ENCODE measurements at places on chromosomes 1 and 21. TPM values are rescaled to one million over a fixed set of nuclear protein-coding genes. Genes with fewer than 3 reads are reported as not detected.

GRCh38 chr1:201602413-201603265, 63.7 kb downstream of the NAV1 start:
- DNase-seq = no peak

- DNase-seq = no peak
These were observed 68.0 kb downstream of the DISC1 start for GRCh38 chr1:231694465-231695077.

GRCh38 chr1:31502926-31503511, 73.3 kb upstream of the TINAGL1 start:
- no peak for DNase-seq

DNA sequence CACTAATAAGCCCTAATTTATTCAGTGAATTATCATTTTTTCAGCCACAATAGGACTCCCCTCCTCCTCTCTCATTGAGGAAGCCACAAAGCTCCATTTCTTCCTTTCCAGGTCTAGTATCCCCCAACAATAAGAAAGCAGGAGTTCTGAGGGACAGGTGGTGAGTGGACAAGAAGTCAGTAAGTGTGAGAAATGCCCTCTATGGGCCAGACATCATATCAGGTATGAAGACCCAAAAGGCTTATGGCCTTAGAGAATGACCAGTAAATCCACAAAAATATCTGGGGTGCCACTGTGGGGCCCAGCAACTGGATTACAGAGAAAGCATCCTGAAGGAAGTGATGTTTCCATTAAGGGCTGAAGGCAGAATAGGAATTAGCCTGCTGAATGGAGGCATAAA, 175.7 kb downstream of the TRIM33 start:
- no peak for DNase-seq

GRCh38 chr1:117210386-117210785, 341 bp downstream of the VTCN1 start:
- DNase-seq = no peak

- no peak for DNase-seq
These were observed 187.6 kb downstream of the MATN1 start for GRCh38 chr1:30535595-30536325.

- DNase-seq = no peak
These were observed 20.7 kb downstream of the PPP1R15B start for GRCh38 chr1:204390751-204391466.

DNA sequence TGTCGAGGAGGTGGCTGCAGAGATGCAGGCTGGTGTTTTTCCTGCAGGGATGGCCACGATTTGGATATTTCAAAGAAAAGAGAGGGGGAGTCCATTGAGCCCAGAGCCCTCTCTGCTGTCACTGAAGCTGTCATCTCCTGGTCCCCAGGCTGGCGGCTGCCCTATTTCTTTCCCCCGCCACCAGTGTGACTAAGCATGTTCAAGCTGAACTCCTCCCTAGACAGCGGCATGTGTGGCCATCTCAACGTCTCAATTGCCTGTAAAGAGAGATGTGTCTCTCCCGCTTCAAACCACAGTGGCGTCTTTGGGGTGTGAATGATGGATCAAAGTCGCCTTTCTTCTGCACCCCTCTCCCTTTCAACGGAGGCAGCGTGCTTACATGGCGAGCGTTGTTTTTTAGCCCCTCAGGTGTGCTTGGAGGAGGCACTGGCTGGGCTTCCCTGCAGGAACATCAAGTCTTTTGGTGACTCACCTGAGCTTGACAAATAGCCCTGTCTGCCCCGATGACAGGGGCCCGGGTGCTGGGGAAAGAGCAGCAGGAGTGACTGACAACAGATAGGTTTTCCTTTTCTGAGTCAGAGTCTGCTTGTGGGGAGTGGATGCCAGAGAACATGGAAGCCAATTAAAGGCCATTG, 346.4 kb upstream of the AJAP1 start:
- DNase-seq = peak; percentile 24

DNA sequence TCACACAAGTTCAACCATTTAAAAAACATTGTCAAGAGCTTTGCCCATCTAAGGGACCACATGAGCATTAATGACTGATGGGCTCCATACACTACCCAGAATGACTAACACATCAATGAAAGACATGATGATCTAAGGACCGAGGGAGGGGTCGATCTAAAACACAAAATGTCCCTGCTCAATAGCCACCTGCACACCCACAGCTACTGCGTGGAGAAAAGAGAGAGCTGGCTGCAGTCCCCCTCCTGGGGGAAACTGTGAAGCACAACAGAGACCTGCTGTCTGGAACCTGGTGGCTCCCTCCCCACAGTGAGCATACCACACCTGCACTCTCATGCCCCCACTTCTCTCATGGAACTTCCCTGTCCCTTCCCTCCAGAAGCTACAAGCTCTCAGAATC, 130.1 kb upstream of the ERG start:
- no peak for DNase-seq

GRCh38 chr1:112634367-112634766, 14.7 kb downstream of the CAPZA1 start:
- DNase-seq = no peak

- DNase-seq = no peak
These were observed 491.1 kb downstream of the KIF26B start for GRCh38 chr1:245645894-245646293.

DNA sequence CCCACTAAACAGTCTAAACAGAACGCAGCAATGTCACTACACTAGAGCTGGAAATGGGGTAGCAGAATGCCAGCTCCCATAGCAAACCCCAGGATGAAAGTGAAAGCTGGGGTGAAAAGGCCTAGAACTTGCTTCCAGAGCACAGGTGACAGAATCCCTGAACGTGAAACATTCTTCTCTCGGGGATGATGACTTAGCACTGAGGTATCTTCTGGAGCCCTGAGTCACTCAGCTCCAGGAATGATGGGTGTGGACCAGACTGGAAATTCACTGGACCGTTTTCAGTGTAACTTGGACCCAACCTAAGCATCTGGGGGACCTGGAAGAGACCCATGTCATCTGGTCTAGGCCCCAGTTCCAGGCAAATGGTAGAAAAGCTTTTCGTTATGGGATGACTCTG, 108.9 kb downstream of the CDC7 start:
- no peak for DNase-seq

GRCh38 chr1:33814166-33814565, 49.7 kb upstream of the HMGB4 start:
- no peak for DNase-seq

DNA sequence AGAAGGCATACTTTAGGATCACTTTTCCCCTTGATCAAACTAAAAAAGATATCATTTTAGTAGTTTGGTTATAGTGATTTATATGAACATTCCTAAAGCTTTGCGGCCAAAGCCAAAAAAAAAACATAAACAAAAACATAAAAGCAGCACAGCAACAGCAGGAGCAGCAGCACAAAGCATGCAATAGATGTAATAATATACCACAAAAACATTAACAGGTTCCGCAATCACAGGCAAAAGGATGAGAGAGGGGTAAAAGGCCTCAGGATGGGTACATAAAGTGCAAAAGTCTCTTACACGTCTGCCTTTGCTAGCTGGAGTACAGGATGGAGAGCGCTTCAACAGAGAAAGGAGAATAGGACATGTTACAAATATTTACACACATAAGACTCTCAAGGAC, 119.0 kb downstream of the COQ8A start:
- no peak for DNase-seq

- DNase-seq = no peak
These were observed 66.2 kb downstream of the DTL start for GRCh38 chr1:212101735-212102134.

- no peak for DNase-seq
These were observed 25.2 kb downstream of the CA6 start for GRCh38 chr1:8970870-8971337.

- peak; percentile 82 for DNase-seq
These were observed at the start of gene MX1 for GRCh38 chr21:41425954-41426675. Gene MX1 (plus strand): TSS chr21:41426239. CDS start chr21:41432071, 5,832 bp downstream.

DNA sequence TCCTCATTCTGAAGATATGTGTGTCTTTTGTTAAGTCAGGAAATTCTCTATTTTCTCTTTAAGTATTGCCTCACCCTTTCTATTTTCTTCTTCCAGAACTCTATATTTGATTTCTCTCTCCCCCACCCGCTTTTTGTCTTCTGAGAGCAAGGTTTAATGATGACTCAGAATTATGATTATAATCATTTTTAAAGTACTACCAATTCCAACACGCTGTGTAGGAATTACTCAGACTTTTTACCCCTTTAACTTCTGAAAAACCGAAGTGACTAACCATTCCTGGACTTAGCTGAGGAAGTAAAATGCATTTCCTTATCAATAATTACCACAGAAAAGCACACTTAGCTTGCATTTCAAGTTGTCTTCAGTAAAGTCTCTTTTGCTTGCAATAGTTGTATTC, 20.8 kb upstream of the SCYL3 start:
- DNase-seq = no peak

GRCh38 chr1:234170622-234171021, 202.6 kb upstream of the COA6 start:
- peak; percentile 32 for DNase-seq

DNA sequence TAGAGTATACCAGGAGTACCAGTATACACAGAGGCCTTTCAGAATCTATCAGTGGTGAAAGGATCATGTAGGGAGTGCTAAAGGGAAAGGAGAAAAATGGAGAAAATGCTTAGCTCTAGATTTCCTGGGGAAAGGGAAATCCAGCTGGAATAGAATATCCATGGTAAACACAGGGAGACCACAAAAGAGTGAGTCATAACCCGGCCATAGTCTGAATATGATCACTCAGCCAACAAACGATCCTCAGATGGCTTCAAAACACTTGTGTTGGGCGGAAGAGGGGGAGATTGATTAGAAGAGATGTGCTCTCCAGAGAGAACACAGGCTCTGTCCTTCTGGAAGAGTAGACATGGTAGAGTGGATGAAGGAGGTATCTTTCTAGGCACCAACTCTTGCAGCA, 180.6 kb downstream of the PAPPA2 start:
- DNase-seq = no peak

- DNase-seq = no peak
These were observed 242.0 kb downstream of the FOXD2 start for GRCh38 chr1:47679826-47680225.

DNA sequence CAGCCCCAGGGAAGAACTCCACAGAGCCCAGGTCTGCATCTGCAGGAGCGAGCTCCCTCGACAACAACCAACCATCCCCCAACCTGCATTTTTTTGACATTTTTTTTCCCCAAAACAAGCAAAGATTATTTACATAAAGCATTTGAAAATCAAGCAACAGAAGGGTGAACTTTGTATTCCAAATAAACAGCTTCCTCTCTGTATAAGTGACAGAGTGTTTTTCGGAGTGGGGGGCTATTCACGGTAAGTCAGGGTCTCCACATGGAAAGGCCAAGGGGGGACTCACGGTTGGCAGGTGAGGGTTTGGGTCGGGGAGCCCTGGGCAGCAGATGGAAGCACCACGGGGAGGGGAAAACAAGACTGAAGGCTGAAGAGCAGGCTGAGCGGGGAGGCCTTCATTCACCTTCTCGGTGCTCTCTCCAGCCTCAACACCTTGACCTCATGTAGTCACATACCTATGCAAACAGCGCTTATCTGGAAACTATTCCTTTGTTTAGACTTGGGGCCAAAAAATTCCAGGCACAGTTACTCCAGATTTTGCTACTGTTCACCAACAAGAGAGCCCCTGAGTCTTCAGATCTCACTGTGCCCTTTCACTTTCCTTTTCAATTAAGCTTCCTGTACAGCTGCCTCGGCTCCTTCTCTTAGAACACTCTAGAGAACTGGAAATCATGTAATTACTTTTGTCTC, 27.6 kb downstream of the C2CD2 start:
- DNase-seq = peak; percentile 37

- no peak for DNase-seq
These were observed 74.8 kb downstream of the PLD5 start for GRCh38 chr1:242449661-242450060.

Gene UBE2U
- not detected for total RNA-seq

Gene RASSF5
- 11.1 TPM for total RNA-seq

Gene HSPA6
- total RNA-seq = 5.3 TPM

Gene CRYBG2
- not detected for total RNA-seq

Gene COL18A1
- 55.8 TPM for total RNA-seq

Gene CLCNKB
- total RNA-seq = 0.32 TPM

Gene NCAM2
- total RNA-seq = 6.3 TPM

Gene ERG
- 14.0 TPM for total RNA-seq

Gene RGS4
- 2.0 TPM for total RNA-seq
